ENCODE measurements at places on chromosomes 1 and 21.
A peak's percentile ranks its signal among the peaks of the same experiment; 100 is the strongest.

- DNase-seq, result no peak
Measured at GRCh38 chr1:119964673-119965363, 68.5 kb upstream of the ADAM30 start.

DNA sequence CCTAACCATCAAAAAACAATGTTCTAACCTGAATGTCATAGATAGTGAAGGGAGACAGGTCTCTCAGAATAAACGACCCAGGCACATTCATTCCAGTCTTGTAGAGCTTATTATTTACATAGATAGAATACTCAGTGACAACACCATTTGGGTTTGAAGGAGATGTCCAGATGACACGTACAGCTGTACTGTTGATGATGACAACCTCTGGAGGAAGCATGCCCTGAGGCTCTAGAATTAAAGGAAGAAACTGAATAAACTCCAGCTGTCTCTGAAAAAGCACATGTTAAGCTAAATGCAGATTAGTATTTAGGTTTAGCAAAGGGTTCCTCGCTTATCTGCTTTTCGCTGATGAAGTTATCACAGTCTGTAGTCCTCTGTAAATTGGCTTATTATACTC is 277.2 kb downstream of the KCTD3 start:
- no peak for DNase-seq

DNA sequence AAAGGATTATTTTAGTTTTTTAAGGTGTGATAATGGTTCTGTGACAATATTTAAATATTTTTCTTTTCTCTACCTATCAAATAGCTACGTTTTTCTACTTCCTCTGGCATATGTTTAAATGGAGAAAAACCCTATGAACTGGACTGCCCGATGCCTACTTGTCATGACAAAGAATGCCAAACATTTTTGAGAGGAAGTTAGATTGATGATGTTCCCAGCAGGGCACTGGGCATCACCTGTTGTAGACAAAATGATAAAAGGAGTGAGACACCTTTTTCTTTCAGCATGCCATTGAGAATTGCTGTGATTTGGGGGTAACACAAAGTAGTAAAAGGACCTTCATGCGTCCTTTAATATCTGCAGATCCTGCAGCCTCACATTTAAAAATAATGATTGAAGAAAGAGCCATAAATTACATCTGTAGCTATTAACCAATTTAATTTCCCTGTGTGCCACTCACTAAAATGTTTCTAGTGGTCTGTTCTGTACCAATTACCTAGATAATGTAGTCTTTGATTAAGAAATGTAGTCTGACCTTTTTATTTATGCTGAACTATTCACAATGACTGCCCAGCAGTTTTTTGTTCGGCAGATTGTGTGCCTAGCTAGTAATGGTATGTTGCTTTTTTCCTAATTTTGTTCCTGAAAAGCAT is 47.6 kb downstream of the RPL5 start:
- DNase-seq, result no peak

DNA sequence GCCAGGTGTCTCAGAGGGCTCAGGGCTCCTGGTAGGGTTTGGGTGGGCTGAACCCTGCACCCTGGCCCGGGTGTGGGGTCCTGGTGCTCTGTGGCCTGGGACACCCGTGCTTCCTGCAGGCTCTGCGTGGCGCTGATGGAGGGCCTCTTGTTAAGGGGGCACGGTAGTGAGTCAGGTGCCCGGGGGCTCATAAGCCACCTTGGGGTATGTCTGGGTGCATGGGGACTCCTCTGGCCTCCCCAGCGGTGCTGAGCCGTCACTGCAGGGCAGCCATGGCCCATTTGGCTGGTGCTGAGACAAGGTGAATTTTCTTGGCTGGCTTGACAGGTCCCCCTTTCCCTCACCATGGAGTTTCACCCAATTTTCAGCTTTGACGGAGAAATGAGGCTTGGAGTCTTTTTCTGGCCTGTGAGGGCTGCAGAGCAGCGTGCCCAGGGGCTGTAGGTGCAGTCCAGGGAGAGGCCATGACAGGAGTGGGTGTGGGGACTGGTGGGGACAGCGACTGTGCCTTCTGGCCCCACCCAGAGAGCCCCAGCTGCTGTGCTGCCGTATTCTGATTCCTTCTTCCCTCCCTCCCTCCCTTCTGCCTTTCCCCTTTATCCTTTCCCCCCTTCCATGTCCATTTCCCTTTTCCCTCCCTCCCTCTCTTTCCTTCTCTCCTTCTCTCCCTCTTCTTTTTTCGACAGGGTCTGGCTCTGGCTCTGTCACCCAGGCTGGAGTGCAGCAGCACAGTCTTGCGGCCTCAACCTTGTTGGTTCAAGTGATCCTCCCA is 40.4 kb downstream of the SKI start:
- DNase-seq, result no peak

DNA sequence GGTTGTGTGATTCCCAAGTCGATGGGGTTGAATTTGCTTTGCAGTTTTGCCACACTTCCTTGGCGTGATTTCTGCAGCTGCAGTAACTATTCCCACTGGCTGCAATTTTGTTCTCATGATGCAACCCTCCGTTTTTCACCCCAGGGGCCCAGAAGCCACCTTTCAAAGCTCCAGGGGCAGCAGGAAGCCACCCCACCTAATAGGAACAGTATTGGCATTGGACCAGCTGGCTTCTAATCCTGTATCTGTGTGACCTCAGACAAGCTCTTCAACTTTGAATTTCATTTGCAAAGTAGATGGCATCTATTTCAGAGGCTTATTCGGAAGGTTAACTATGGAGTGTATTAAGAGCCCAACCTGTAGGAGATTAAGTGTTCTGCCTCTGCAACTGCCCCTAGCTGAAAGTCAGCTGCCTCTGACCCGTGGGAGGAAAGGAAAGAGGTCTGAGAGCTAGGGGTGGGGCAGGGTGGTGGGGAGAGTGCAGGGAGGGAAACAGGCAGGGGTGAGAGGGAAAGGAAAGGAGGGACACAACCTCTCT is 12.6 kb downstream of the C1orf115 start:
- no peak for DNase-seq

DNA sequence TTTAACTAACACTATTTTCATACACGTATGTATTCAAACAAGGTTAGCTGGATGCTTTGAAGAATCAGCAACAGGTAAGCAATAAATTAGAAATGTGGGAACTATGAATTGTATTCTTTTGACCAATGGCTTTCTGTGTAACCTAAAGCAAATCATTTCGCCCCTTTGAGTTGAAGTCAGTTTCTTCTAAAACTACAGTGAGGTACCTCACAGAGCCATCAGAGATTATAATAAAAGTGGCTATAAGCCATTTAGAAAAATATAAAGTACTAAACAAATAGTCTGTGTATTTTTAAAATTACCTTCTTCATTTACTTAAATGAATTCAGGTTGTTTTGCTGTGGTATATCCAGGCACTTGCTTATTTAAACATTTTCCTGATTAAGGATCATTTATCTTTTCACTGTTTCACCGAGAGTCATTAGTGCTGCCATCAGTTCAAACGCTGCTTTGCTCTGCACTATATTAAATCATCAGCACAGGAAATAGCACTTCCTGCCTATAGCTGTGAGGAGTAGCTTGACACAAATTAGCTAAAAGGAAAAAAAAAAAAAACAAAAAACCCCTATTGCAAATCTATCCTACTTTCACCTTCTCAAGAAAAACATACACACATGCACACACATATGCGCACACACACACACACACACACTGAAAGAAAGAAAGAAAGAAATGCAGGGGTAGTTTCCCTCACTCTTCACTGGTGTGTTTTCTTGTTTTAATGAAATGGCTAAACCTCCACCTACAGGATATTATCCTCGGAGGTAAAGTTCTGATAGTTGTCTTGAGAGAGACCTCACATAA is 39.8 kb upstream of the C1orf105 start:
- DNase-seq, result no peak

- DNase-seq, result no peak
Measured at GRCh38 chr1:15148941-15149340, 4.6 kb upstream of the TMEM51 start.

- no peak for DNase-seq
Measured at GRCh38 chr21:29342363-29342957, 43.7 kb downstream of the BACH1 start.

GRCh38 chr21:33067457-33067856 is 2.5 kb upstream of the OLIG1 start:
- no peak for DNase-seq

DNA sequence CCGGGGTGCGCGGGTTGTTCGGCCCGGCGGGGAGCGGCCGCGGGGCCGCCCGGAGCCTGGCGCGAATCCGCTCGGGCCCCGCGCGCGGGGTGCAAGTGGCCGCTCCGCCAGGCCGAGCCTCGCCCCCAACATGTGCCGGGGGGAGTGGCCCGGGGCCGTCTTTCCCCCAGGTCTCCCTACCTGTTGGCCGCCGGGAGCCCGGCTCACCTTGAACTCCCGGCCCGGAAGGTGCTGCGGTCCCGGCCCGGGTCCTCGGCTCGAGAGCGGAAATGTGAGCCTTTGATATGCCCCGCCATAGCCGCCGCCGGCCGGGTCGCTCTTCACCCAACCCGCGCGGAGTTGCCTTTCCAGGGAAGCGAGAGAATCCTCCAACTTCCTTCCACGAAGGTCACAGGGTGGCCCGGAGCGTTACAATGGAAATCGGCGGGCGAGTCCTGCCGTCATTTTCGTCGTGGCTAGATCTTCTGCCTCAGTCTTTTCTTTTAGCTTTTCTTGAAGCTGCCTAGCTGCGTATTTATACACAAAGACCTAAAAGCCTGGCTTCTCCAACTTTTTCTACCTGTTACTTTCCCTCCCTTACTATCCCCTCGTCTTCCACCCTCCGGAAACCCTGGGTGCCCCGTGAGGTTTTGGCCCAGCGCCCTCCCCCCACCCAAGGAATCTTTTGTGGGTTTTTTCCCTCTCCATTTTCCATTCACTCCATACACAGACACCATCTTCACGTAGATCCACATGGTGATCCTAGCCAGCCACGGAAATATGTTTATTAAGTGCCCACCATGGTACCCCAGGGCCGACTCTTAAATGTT is 867 bp downstream of the PTGFRN start:
- DNase-seq, result peak; percentile 41

GRCh38 chr1:234624724-234625117 is 14.7 kb upstream of the IRF2BP2 start:
- no peak for DNase-seq

DNA sequence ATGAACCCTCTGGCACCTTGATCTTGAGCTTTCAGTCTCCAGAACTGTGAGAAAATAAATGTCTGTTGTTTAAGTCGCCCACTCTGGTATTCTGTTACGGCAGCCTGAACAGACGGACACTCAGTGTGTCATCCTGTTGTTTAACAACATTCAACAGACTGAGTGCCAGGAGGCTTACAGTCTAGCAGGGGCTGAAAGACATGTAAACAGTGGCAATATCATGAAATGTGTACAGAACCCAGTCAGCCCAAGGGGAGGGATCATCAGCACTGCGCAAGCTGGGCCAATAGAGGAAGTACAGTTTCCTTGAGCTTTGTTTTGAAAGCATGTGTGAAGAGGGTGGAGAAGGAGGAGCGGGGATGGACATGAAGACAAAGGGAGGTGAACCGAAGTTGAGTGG is 13.6 kb downstream of the DIP2A start:
- DNase-seq, result no peak

GRCh38 chr1:50251702-50252101 is 143.0 kb downstream of the ELAVL4 start:
- no peak for DNase-seq

DNA sequence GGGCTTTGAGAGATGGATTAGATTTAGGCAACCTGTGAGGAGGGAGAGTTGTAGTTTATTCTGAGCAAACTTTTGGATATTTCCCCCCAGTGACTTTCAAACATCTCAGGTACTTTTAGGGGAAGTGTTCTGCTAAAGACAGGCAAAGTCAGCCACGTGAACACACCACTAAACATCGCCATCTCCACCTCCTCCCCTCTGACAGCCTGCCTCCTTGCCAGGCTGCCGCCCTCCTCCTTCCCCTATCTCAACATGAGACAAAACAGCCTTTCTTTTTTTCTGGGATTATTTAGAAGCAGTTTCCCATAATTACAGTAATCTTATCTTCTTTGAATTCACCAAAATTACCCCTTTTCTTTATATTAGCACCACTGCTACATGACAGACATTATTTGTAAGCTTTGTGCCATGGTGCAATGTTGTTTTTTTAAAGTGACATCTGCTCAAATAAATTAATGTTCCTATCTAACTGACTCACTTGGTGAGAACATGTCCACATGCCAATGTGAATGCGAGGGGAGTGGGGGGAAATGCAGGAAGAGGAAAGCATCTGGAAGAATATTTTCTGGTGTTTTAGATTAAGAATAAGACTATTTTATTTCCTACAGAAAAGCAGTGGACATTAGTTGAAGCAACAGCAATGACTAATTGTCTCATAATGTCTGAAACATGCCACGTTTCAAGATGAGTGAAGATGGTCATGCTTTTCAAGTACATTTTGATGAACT is 147.8 kb upstream of the ATP1B1 start:
- DNase-seq, result no peak

GRCh38 chr1:75727571-75727970 is 3.1 kb downstream of the ACADM start:
- DNase-seq, result no peak

- DNase-seq, result no peak
Measured at GRCh38 chr1:30525631-30525970, 197.8 kb downstream of the MATN1 start.

GRCh38 chr1:35539824-35540261 is 17.4 kb downstream of the KIAA0319L start:
- DNase-seq, result no peak

GRCh38 chr1:220356981-220357850 is 85.0 kb upstream of the RAB3GAP2 start:
- no peak for DNase-seq

- DNase-seq, result no peak
Measured at GRCh38 chr1:54884768-54885167, 2.2 kb downstream of the DHCR24 start.

DNA sequence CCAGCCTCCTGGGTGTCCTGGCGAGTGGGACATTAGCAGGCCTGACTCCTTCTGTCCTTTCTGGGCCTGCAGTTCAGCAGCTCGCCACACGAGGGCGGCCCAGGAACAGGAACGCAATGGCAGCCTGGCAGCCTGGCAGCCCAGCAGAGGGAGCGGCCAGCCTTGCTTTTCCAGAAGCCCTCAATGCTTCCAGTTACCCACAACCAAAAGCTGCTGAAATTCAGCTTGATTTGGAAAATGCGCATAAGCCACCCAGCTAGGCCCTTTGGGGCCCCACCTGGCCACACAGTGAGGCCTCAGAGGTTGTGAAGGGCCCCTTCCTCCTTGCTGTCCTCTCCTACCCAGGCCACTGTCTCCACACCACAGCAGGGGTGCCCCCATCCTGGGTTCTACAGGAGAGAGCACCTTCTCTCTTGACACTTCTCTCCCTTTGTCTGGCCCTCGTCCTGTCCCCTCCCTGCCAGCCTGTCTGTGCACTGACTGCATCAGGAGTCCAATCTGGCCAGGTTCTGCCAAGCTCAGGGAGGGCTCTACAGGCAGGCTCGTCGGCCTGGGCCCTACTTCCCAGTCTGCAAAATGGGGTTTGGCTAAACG is 103.4 kb upstream of the VAMP3 start:
- peak; percentile 82 for DNase-seq

GRCh38 chr1:234495231-234495990 is 16.4 kb upstream of the TARBP1 start:
- no peak for DNase-seq

- no peak for DNase-seq
Measured at GRCh38 chr1:179445593-179445992, 79.8 kb downstream of the AXDND1 start.

Data from CD8-positive, alpha-beta T cell (primary cell).